ENCODE measurements at places on chromosomes 1 and 21.

GRCh38 chr1:167862432-167863076, 51.4 kb downstream of the ADCY10 start:
- no peak for DNase-seq

DNA sequence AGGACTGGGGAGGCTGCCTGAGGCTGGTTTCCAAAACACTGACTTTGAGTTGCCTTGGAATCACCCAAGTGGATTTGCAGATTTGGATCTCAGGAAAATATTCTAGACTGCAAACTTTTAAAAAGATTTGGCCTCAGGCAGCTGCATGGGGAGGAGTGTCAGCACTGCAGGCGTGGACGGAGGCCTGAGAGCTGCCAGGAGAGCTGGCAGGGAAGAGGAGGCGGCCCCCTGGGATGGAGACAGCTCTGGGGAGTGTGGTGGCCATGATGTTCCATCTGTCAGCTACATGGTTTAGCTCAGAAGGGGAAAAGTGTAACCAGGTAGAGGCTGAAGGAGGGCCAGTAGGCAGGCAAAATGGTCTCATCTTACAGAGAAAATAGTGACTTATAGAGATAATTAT, 72.1 kb downstream of the VPS26C start:
- no peak for DNase-seq

- no peak for DNase-seq
Measured at GRCh38 chr21:39849014-39849655, 18.1 kb upstream of the PCP4 start.

DNA sequence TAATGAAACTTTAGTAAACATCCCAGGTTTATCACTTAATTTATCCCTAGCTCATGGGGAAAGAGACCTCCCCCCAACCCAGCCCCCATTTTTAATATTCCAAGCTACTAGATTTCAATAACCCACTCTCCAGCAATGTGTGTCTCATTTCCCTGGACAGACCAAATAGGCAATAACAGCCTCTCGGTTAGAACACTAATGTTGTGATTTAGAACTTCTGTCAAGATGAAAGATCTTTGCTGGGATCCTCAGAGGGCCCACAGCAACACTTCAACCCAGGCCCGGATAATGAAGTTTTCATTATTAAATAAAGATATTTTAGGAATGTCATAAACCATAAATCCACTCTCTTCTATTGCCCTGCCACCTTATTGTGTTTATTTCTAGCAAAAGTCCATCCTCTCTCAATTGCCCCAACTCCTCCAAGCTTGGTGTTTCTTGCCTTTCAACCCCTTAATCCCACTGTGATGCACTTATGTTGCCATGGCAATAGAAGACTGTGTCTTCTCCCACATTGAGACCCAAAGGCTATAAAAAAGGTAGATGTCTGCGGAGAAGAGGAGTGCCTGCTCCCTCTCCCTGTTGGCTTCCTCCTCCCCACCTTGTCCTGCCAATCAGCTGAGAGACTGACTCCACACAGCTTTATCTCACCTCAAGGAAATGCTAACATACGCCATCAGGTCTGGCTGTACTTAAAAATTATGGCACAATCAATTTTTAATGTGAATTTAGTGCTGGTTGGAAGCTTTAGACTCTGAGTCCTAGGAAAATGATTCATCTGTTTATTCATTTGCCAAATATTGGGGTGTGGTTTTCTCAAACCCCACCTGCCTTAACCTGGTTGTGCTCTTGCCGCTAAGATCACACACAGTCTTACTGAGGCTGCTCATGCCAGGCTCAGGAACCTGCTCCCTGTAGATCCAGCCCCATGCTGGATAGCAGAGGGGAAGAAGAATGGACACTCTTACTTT, 258.3 kb upstream of the CAMK1G start:
- DNase-seq: no peak

DNA sequence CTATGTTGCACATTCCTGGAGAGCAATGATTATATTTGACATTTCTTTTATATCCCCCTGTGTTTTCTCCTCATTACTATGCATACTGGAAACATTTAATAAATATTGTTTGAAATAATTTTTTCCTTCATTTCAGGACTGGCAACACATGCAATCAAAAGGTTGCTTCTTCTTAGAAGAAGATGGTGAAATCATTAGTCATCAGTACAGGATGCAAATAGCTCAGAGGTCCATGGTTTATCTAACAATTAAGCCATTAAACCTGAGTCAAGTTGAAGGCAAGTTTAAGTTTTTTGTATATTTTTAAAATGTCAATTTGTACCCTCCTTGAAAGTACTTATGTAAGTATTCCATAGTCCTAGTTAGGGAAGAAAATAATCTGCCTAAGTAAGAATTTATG, 22.5 kb downstream of the EFCAB7 start:
- DNase-seq: no peak

GRCh38 chr1:57934745-57935144, 510.9 kb upstream of the DAB1 start:
- no peak for DNase-seq

GRCh38 chr1:20368866-20369470, 78.3 kb downstream of the VWA5B1 start:
- no peak for DNase-seq

- DNase-seq: no peak
Measured at GRCh38 chr1:21872445-21873079, 60.5 kb downstream of the LDLRAD2 start.

DNA sequence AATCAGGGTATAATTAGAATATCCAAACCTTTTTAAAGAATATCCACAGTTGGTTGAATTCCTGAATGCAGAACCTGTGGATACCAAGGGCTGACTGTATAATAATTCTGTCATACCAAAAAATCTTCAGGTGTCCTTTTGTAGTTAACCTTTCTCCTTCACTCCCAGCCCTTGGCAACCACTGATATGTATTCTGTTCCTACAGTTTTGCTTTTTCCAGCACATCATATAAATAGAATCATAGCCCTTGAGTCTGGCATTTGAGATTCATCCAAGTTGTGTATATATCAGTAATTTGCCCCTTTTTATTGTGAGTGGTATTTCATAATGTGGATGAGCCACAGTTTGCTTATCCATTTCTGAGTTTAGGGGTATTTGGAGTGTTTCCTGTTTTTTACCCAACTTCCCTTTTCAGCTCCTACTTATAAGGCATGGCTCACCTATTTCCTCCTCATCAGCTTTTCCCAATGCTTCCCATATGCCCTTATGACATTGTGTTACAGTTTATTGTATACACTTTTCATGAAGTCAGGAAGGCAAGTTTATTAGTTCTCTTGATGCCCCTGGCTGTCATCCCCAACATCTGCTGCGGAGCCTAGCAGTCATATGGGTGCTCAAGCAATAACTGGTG, 35.0 kb upstream of the AGO1 start:
- peak; percentile 53 for DNase-seq

DNA sequence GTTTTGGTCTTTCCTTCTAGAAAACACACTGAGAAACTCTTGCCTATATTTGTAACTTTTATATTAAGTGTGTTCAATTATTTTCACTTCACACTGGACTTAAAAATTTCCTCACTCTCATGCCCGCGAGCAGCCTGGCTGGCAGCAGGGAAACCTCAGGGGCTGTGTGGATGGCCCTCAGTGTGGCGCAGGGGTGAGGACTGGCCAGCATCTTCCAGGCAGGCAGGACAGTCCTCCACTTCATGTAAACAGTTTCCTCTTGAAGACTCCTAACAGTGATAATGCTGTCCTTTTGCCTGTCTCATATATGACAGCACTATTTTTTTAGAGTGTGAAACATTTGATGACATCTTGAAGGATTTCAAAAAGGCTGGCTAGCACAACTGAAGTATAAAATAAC, 618.6 kb downstream of the KIF26B start:
- no peak for DNase-seq

GRCh38 chr1:43206600-43207228, 34.6 kb downstream of the CFAP57 start:
- DNase-seq: no peak

DNA sequence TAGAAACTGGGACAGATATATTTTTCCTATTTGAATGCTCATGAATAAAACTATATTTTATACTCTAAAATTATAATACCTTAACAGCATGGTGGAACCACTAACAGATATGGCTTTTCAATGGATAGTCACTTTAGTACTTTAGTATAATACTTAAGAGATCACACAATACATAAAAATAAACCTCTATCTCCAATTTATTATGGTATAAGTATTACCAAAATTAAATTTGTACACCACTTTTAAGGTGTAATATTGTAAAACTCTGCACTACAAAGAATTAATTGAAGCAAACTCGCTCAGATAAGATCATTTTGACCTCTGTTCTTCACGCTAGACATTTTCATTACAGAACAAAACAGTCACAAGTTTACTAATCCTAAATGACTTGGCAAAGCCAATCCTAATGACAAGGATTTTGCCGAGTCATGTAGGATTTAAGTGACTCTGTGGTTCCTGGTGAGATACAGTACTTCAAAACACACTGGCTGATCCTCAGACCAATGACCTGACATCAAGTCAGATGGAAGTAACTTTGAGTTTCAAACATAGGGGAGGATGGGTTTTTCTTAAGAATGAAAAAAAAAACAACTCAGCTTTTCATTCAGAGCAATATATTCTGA, 200.6 kb downstream of the SMYD3 start:
- DNase-seq: no peak

- DNase-seq: no peak
Measured at GRCh38 chr1:202638019-202638700, 72.1 kb downstream of the SYT2 start.

GRCh38 chr21:44572959-44573583, 458 bp upstream of the KRTAP10-4 start:
- no peak for DNase-seq

GRCh38 chr21:31366825-31367224, 22.8 kb upstream of the TIAM1 start:
- DNase-seq: no peak

DNA sequence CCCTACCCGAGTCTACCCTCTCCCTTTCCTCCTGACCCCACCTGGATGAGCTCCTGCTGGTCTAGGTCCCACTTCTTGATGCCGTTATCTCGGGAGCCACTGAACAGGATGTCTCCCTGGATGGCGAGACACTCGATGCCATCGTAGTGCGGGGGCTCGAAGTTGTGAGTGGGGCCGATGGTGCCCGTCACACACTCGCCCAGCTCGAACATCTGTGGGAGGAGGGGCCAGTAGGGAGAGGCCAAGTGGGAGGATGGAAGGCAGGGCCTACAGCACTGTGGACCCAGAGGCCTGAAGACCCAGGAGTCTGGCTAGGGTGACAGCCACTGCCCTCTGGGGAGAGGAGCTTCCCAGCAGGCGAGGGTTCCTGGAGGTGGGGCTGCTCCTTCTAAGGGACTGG, 48.1 kb downstream of the KIF21B start:
- DNase-seq: no peak

GRCh38 chr1:78229344-78229743, 183.6 kb downstream of the GIPC2 start:
- DNase-seq: no peak

- DNase-seq: peak; percentile 65
Measured at GRCh38 chr1:19557609-19558051, 72.3 kb upstream of the CAPZB start.

- DNase-seq: no peak
Measured at GRCh38 chr1:55476445-55477015, 261.4 kb upstream of the USP24 start.

DNA sequence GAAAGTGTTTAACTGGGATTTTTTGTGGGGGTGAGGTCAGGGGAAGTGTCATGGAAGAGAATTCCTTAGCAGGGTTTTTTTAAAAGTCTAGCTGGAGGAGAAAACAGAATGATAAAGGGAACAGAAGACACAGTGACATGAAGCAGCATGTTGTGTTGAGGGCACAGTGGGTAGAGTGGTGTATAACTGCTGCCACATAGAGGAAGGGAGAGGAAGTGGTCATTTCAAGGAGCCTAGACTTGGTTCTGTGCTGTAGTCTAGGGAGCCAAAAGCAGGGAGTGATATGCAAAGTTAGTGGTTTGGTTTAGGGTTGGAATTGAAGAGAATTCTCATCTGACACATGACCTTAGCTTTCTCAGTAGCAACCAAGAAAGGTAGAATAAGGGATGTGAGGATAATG, 10.2 kb downstream of the EEIG2 start:
- peak; percentile 57 for DNase-seq

DNA sequence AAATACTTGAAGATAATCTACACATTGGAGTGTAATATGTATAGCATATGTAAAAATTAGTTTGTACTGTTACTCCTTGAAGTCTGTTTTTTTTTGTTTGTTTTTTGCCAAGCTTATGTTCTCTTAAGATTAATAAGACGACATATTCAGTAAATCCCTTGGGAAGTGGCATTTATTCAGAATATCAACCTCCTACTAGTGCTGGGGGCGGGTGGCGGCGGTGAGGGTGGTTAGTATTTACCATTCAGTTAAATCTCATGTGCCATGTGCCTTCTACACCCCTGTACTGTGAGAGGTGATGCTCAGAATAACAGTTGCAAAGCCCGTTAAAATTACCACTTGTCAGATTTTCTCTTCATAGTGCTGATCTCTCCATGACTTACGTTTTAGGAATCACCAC, 3.0 kb downstream of the BACH1 start:
- no peak for DNase-seq

GRCh38 chr1:45908611-45909140, 105.3 kb downstream of the MAST2 start:
- no peak for DNase-seq
